ENCODE measurements at places on chromosomes 3 and 15. TPM values are rescaled to one million over a fixed set of nuclear protein-coding genes. Genes with fewer than 3 reads are reported as not detected.

KCNMB3 gene
- total RNA-seq: 1.4 TPM

PPM1M gene
- 11.3 TPM for total RNA-seq

C2CD4B gene
- 1.4 TPM for total RNA-seq

ST8SIA2 gene
- total RNA-seq: not detected

Data from right cardiac atrium (tissue), 5 donors.